ENCODE measurements at places on chromosomes 1 and 21.
A peak's percentile ranks its signal among the peaks of the same experiment; 100 is the strongest.

GRCh38 chr1:155008015-155008941 lies 5.7 kb downstream of the ZBTB7B start:
- no peak for DNase-seq

DNA sequence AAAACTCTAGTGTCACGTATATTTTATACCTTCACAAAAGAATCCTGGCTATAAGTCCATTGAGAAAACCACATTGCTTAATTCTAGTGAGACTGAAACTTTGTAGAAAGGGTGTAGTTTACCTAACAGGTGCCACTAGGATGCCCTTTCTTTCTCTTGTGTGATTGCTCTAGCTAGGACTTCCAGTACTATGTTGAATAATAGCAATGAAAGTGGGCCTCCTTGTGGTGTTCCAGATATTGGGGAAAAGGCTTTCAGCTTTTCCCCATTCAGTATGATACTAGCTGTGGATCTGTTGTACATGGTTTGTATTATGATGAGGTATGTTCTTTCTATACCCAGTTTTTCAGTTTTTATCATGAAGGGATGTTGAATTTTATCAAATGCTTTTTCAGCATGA lies 39.7 kb upstream of the CHODL start:
- DNase-seq: no peak

- DNase-seq: no peak
These were observed 62.6 kb upstream of the CD1D start for GRCh38 chr1:158117854-158118704.

DNA sequence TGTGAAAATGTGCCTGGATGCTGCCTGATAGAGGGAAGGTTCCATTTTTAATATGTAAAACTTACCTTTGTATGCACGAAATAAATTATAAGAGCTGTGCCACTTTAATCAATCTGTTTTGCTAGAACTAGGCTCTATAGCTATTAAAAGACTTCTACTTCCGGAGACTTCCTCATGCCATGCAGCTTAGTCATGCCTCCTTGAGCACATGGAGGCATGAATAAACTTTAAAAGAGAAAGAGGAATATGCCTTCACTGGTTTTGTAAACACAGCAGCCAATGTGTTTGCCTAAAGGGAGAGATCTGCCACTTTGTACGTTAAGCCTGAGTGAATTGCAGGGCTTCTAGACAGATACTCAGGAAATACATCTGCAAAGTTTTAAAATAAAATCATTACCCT lies 604.6 kb downstream of the LRRIQ3 start:
- DNase-seq: no peak

- no peak for DNase-seq
These were observed 14.9 kb upstream of the TMEM9 start for GRCh38 chr1:201169203-201169602.

DNA sequence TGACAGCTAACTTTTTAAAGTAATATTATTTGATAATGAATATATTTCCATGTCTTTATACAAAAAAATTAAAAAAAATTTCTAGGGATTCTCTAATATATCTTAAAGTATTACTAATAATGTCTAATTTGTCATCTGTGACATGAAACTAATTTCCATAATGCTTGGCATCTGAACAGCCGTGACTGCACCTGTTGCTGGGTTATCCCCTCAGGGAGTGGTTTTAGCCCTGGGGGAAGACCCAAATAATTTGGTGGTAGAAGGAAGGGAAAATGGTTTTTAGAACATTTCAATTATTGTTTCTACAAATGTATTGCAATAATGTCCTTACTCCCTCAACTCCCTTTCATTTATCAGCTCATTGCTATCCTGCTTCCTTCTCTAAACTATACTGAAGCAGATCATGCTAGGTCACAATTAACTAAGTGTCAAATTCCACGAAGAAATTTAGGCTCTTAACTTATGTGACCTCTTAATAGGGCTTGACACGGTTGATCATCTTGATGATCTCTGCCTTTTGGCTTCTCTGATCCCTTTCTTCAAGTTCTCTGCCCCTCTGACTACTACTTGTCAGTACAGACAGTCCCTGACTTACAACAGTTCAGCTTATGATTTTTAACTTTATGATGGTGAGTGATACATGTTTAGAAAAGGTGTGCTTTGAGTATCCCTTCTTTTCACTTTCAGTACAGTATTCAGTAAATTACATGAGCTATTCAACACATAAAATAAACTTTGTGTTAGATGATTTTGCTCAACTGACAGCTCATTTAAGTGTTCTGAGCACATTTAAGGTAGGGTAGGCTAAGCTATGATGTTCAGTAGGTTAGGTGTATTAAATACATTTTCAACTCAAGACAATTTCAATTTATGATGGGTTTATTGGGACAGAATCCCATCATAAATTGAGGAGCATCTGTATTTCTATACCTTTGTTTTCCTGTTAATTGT lies 26.4 kb upstream of the DPH5 start:
- no peak for DNase-seq

- DNase-seq: no peak
These were observed at the start of gene MIXL1 for GRCh38 chr1:226223157-226223785. Gene MIXL1, plus strand, starts transcription at chr1:226223664. Its CDS starts 18 bp downstream, at chr1:226223682.

DNA sequence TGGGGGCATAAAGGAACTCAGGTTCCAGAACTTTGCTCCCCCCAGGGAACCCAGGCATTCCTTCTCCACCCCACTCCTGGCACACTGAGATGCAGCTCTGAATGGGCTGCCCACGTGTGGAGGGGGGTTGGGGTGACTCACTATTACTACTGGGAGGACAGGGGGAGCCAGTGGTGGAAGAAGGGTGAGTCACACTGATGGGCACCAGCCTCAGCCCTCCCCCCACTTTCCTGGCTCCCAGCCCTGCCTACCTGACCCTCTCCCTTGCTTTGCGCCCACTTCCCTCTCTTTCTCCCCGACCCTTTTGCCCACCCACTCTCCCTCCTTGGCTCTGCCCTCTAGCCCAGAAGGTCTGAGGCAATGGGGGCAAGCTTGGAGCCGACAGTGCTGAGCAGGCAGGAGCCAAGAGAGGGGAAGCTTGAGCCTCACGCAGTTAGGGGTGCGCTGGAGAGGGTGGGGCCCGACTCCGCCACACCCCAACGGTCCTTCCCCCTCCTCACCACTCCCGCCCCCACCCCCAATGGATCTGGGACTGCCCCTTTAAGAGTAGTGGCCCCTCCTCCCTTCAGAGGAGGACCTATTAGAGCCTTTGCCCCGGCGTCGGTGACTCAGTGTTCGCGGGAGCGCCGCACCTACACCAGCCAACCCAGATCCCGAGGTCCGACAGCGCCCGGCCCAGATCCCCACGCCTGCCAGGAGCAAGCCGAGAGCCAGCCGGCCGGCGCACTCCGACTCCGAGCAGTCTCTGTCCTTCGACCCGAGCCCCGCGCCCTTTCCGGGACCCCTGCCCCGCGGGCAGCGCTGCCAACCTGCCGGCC lies at the start of gene LMNA:
TSS of gene LMNA (plus strand) at position 611 of the 818 bp plus-strand sequence. CDS start 208 bp downstream, outside the sequence.
- DNase-seq: peak; percentile 46

GRCh38 chr1:41775956-41776585 lies 142.7 kb downstream of the HIVEP3 start:
- DNase-seq: no peak
